ENCODE measurements at places on chromosomes 5 and 9.
A peak's percentile ranks its signal among the peaks of the same experiment; 100 is the strongest.

- DNase-seq: no peak
These were observed 51.0 kb downstream of the GNAQ start for GRCh38 chr9:77980622-77981021.

DNA sequence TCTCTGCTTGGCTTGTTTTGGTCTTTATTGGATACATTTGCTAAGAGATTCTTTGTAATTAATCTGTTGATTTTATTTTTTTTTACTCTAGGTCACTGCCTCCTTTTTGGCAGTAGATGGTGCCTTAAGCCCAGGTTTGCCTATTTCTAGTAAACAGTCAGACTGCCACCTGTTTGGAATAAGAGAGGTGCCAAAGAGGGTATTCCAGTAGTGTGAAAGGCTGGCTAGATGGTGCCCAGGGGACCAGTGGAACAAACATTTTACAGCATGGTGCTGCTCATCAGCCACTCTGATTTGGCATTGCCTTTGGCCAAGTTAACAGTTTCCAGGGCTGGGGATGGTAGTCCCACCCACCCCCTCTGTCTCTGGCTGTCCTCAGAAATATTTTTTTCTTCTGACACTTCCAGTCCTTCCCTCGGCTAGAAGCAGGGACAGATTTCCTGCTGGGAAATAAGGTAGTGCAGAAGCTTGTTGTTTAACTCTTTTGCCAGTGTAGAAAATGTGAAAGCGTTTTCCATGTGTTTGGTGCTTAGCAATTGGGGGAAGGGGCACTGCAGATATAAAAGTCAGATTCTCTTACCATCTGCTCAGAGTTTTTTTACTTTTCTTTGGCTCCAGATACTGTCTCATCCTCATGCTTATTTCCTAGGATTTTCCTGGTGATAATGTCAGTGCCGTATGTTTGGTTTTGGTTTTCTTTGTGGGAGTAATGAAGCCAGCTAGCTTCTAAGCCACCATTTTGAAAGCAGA lies 36.6 kb upstream of the FBXL7 start:
- no peak for DNase-seq

GRCh38 chr5:78602400-78602799 lies 46.2 kb downstream of the LHFPL2 start:
- no peak for DNase-seq

DNA sequence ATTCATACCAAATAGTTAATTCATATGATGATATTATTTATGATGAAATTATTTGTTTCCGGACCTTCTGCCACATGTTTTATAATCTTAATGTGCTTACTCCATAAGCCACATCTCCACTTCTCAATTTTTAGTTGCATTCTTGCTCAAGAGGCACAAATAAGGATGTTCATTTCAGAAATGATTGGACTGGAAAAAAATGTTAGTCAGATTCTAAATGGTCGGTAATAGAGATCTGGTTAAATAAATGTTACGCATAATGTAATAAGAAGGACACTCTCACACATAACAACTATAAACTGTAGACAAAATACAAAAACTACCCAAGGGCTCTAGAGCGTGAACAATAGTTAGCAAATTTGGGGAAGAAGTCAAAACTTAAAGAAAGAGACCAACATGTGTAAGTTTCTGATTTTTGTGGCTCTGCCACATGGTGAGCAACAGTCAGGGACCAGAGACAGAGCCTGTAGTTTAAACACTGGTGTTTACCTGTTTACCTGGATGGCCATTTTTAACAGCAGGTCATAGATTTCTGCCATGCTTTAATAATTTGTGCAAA lies 554.3 kb upstream of the CLINT1 start:
- no peak for DNase-seq

GRCh38 chr9:86274821-86275643 lies 7.3 kb downstream of the ISCA1 start:
- DNase-seq: no peak

DNA sequence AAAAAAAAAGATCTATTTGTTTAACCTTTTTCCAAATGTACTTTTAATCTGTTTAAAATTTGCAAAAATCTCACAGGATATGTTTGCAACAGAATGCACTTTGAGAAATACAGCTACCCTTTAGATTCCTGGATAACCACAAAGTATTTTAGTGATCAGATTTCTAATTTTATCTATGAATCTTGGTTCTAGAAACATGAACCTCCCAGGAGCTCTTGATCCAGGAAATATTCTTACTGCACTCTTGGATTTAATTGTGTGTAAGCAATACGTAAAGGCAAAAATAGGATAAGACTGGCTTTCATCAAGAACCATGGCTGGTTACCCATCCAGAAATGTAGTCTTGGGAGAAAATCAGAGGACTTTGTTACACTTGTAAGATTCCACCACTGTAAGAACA lies 1581.8 kb upstream of the WWC1 start:
- no peak for DNase-seq

GRCh38 chr5:168659286-168659847 lies 80.2 kb upstream of the PANK3 start:
- DNase-seq: no peak

DNA sequence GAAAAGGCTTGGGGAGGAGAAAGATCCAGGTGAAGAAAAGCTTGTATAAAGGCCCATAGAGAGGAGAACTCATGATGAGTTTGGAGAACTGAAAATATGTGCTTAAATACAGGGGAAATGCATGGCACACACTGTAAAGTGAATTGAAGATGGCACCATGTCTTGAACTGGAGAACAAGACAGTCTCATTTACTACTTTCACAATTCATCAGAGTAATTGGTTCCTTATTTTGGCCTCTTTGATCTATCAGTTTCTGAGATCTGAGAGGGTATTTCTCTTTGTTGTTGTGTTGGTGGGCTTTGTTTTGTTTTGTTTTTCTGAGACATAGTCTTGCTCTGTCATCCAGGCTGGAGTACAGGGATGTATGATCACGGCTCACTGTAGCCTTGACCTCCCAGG lies 98.2 kb downstream of the CEMIP2 start:
- DNase-seq: no peak

GRCh38 chr5:74767579-74767913 lies 497 bp downstream of the NSA2 start:
- DNase-seq: no peak

DNA sequence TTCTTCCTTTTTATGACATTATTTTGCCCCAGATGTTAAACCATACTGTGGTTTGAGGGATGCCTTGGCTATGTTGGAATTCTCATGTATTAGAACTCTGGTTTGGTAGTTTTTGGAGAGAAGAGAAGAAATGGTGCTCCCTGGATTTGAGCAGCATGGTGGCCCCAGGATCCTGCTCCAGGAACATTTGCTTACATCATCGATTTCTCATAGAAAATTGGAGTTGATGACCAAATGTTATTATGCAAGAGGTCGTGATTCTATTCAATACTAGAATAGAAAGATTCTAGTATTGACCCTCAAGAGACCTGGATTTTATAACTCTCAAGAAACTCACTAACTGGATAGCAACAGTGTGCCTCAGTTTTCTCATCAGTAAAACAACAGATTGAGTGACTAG lies 77.5 kb upstream of the GNAQ start:
- no peak for DNase-seq

DNA sequence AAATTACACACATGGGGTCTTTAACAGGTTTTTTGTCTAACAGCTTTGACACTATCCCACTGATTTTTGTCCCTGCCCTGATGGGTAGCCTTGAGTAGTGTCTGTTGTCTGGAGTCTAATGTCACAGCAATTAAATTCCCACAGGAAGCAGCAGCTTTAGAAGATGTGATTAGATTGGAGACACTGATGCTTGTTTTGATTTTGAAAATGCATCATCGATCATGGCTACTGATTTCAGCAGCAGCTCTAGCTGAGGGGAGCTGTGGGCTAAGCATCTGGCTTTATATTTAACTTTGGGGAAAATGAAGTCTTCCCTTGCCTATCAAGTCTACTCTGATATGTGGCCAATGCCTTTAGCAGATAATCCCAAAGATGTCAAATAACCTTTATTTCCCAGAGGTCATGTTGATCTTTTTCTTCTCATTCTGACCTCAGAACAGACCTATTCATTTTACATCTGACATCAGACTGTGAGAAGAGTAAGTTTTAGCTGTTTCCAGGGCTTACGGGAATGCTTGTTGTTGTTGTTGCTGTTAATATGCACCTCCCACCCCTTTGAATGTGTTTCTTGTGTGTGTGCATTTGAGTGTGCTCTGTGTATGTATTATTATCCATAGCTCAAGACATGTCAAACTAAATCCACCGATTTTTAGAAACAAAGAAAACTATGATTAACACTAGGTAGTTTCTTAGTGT lies 704.9 kb upstream of the NUDT12 start:
- DNase-seq: no peak

- DNase-seq: no peak
These were observed 132.8 kb upstream of the RETREG1 start for GRCh38 chr5:16749626-16750025.

GRCh38 chr9:123742009-123742767 lies 187.7 kb downstream of the DENND1A start:
- no peak for DNase-seq

DNA sequence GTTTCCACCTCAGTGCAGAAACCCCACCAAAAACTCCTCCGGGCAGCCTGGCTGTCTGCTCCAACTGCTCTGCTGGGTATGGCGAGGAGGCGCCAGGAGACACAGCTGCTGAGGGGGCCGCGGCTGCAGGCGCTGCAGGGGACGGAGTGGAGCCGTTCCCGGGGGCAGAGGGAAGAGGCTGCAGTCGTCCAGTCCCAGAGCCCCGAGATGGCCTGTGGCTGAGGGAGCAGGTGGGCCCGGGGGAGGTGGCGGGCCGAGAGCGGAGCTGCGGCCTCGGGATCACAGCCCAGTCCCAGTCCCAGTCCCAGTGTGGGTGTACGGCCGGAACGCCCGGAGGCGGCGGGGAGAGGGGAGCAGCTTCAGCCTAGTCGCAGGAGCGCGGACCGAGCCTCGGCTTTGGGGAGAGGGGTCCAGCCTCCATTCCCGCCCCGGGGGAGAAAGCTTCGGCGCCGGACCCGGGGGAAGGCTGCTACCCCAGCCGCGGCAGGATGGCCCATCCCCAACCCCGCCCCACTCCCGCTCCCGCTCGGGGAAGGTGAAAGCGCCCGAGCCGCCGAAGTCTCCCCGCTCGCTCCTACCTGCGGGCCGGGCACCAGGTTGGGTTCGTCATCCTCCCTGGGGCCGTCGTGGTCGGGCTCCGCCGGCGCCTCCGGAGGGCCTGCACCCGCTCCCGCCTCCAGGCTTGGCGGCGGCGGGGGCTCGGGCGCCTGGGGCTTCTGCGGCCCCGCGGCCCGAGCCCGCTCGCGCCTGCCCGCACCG lies 513 bp downstream of the FAM193B start:
- DNase-seq: peak; percentile 43

- no peak for DNase-seq
These were observed 139.8 kb downstream of the MPDZ start for GRCh38 chr9:13139641-13140171.

DNA sequence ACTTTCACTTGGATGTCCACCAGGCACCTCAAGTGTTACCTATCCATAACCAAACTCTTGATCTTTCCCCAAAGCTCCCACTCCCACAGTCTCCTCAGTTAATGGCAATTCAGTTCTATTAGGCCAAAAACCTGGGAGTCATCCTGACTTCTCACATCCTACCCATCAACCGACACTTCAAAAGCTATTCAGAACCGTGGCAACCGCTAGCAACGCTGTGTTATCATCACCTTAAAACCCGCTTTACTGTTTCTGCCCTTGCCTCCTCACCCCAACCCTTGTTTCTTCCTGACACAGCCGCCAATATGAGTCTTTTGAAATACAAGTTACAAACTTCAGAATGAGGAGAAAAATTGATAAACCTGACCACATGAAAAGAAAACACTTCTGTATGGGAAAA lies 46.5 kb downstream of the MAPKAP1 start:
- DNase-seq: no peak

GRCh38 chr5:16457853-16458252 lies 7.7 kb downstream of the ZNF622 start:
- DNase-seq: no peak

DNA sequence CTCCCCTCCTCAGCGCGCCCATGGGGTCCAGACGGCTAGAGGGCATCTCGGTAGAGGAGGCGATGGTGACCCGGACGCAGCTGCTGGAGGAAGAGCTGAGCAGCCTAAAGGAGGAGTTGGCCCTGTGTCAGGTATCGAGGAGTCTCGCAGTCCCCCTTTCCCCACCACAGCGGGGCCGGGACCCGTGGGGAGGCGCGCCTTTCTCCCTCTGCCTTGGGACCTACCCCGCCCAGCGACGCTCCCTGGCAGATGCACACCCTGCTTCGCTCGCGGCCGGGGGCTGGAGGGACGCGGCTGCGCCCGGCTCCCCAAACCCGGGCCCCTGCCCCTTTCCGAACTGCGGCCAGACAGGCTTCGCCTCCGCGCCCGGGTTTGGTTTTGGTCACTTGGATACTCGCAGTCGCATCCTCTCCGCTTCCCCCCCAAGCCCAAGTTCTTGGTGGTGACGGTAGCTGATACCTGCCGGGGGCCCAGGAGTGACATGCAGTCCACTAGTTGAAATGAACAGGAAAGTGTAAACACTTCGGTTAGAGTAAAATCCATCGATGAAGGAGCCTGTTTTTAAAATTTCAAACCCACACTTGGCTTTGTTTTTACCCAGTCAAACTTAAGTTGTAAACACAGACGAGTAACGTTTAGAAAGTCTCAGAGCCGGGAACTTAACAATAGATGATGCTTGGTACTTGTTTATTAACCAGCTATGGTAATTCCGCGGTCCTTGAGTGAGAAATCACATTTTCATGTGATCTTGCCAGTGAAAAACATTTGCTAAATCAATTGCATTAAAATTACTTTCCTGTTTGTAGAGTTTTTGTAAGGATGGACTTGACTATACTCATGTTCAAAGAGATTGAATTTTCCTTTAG lies 688 bp downstream of the CNTLN start:
- DNase-seq: peak; percentile 10

DNA sequence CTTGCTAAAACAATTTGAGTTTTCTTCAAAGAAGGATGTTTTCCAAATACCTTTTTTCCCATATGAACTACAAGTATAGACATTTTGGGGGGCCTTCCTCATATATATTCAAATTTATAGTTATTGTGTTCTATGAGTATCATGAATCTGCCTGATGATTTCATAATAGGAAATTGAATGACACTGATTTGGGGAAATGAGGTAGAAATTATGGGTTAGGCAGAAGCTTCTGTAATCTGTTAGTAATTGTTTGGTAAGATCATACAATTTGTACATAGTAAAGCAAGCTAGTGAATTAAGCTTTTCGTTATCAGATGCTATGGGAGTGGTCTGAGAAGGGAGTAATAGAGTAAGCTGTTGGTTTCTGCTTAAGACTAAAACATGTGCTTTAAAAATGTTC lies 98.0 kb downstream of the TRIO start:
- no peak for DNase-seq
